ENCODE measurements at places on chromosomes 7 and 10.

GRCh38 chr10:4306871-4307270 is 519.1 kb upstream of the AKR1E2 start:
- no peak for DNase-seq

DNA sequence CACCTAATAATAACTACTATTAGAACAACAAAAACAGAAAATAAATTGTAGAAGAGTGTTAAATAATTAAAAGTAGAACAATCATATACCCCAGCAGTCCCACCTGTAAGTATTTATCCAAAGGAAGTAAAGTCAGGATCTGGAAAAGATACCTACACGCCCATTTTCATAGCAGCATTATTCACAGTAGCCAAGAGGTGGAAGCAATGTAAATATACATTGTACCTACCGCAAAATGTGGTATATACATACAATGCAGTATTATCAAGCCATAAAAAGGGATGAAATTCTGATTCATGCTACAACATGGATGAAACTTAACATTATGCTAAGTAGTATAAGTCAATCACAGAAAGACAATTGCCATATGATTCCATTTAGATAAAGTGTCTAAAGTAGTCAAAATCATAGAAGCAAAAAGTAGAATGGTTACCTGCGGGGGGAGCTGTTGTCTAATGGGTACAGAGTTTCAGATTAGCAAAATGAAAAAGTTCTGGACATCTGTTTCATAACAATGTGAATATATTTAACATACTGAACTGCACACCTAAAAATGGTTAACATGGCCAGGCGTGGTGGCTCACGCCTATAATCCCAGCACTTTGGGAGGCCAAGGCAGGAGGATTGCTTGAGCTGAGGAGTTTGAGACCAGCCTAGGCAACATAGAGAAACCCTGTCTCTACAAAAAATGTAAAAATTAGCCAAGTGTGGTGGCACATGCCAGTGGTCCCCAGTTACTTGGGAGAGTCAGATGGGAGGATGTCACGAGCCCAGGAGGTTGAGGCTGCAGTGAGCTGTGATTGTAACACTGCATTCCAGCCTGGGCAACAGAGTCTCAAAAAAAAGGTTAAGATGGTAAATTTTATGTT is 6.0 kb upstream of the TMED4 start:
- peak; percentile 58 for DNase-seq

DNA sequence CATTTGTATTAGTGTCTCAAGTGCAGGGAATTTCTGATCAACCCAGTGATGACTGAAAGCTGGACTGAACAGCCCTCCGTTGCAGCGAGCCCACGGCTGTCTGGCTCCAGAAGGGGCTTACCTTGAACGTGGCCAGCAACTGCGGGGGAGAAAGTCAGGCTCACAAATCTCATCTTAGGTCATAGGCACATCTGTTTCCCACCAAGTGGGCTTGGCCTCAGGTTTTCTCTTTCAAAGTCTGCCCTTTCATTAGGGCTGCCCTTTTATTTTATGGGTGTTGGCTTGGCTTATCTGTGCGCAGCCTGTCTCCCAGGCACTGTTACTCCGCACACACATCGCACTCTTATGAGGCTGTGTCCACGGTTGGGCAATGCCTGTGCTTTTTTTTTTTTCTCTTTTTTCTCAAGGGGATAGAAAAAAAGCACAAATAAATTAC is 178.0 kb downstream of the JCAD start:
- DNase-seq: no peak

GRCh38 chr10:102726274-102726673 is 11.8 kb downstream of the SFXN2 start:
- DNase-seq: no peak

GRCh38 chr10:12471135-12471534 is 121.8 kb downstream of the CAMK1D start:
- no peak for DNase-seq

GRCh38 chr7:5462216-5462615 is 38.6 kb upstream of the TNRC18 start:
- no peak for DNase-seq

DNA sequence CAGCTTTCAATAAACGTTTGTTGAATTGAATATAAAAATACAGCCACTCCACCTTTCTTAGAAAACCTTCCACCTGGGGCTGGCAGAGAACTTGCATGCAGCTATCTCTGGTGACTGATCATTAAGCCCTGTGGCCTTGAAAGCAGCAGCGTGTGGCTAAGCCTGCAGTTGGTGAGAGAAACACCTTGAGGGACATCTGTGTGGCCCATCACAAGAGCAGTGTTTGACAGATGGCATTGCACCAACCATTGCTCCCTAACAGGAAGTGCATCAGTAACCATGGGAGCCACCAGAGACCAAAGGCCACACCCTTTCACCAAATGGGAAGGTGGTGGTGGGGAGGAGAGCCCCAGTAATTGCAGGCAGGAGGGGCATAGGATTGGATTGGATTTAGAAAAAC is 22.4 kb downstream of the RHOBTB1 start:
- DNase-seq: no peak

DNA sequence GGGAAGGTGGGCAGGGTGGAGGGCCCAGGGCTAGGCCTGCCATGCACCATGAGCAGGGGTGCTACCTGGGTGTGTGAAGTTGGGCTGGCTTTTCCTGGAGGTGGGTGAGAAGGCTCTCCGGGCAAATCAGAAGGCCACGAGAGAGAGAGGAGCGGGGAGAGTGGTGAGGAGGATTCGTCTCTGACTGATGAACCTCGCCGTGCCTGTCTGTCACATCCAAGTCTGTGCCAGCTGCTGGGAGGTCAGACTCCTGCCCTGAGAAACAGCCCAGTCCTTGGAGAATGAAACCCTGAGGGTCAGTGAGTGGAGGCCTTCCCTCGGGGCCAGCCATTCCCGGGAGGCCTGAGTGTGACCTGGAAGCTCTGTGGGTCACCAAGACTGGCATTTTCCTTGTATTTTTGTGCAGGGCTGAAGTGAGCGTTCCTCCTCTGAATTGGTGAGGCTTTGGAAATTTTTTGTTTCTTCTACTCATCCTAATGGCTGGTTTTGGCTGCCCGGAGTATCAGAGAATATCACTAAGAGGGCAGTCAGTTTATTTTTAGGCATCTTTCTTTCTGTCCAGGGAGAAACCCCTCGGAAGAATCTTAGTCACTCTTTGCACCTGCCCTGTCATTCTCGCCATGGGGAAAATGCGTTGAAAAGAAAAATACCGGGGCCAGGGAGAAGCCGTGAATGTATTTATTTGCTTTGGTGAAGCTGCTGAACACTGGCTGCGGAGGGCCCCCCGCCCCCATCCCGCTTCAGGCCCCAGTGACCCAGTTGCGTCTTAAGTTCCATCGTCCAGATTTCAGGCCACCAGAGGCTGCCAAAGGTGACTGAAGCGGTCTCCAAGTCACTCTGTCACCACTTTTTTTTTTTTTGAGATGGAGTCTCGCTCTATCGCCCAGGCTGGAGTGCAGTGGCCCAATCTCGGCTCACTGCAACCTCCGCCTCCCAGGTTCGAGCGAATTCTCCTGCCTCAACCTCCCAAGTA is 6.5 kb upstream of the AP5Z1 start:
- no peak for DNase-seq

- no peak for DNase-seq
Measured at GRCh38 chr10:57962839-57963238, 304.9 kb downstream of the IPMK start.

GRCh38 chr10:49184642-49185111 is 3.5 kb downstream of the TMEM273 start:
- no peak for DNase-seq

DNA sequence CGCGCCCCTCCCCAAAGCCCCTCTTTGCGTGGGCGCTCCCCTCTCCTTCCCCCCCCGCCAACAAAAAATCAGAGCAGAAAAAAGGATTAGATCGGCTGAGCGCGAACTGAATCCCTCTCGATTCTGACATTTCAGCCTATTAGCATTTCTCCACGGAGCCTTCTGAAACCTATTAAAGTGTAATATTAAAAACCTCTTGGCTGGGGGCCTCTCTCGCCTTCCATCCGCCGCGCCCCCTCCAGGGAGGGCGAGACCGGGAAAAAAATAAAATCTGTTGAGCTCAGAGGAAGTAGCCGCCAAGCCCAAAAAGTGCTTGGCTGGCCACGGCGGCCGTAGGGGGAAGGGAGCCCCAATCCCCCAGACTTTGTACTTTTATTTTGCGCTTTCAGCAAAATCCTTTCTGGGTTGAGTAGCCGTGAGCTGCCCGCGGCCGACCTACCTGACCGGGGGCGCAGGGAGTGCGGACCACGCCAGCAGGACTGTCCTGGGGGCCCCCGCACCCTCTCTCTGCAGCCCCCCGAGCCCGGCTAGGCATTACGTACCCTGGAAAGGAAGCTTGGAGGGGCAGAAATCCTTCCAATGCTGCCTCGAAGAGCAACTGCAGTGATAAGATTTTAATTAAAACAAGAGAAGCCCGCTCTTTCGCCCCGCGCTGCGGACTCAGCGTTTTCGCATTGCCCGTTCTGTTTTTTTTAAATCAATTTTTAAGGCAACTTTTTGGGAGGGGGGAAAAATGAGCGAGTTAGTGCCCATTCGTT is 1.3 kb upstream of the TNRC18 start:
- DNase-seq: peak; percentile 69

- no peak for DNase-seq
Measured at GRCh38 chr10:51711519-51711891, 12.1 kb upstream of the CSTF2T start.

DNA sequence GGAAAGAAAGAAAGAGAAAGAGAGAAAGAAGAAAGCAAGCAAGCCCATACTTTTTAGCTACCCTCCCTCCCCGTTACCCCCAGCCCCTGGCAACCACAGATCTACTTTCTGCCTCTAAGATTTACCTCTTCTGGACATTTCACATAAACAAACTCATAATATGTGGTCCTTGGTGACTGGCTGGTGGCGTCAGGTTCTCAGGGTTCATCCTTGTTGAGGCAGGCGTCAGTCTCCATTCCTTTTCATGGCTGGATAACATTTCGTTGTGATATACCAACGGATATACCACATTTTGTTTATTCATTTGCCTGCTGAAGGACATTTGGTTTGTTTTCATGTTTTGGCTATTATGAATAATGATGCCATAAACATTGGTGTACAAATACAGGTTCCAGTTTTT is 30.5 kb downstream of the CDH23 start:
- no peak for DNase-seq

- no peak for DNase-seq
Measured at GRCh38 chr10:43373461-43373860, 2.0 kb downstream of the FXYD4 start.

- no peak for DNase-seq
Measured at GRCh38 chr10:88194041-88194887, 330.8 kb downstream of the PTEN start.

DNA sequence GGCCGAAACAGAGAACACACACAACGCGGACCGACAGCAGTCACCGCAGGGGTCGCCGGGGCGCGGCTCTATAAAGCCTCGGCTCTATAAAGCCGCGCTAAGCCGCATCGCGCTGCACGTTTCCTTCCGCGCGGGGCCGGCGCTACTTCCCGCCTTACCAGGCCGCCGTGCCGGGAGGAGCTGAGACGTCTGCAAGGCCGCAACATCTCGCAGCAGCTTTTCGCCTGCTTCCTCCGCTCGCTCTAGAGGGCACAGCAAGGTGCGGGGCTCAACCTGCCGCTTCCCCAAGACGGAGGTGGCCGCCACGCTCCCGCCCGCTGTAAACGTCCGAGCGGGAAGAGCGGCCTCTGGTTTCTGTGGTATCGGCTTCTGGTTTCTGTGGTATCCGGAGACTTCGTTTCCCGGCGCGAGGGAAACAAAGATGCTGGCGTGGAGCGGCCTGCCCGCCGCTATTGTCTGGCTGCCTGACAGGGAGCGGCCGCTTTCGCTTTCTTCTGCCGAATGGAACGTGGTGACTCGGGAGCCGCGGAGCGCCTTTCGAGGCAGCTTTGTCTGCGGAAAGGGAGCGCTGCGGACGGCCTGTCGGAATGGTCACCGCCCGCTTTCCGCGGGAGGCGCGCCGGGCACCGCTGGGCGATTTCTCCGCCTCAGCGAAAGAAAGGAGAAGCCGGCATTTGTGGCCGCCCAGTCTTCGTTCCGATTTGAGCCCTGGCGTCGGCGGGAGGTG is 91.8 kb downstream of the SPAG6 start:
- peak; percentile 94 for DNase-seq

DNA sequence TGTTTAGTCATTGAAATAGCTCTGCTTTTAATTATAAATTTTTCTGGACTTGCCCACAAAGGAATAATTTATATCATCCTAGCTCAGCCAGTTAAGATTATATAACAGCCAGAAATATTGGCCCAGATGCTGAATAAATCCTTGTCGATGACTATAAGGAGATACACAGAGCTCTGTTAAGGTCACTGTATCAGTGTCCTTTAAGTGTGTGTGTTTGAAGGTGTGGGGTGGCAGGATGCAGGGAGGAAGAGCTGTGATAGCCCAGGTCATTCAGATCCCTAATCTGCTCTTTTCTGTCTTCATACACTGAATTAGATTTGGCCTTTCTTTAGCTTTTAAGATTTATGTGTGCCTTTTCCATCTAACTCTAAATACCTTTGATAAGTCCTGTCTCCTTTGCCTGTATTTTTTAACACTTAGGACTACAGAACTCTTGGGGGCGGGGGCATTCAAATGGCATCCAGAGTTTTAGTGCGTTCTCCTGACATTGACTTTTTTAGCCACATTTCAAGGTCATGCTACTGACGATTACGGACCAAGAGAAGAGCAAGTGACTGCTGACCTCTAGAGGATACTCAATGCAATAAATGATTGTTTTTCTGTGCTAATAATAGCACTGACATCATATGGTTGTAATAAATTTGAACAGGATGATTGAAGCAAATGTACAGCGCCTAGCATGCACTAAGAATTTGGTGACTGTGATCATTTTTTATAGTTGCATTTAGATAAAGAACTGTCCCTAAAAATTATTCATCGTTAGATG is 172.3 kb downstream of the CACNB2 start:
- peak; percentile 32 for DNase-seq

DNA sequence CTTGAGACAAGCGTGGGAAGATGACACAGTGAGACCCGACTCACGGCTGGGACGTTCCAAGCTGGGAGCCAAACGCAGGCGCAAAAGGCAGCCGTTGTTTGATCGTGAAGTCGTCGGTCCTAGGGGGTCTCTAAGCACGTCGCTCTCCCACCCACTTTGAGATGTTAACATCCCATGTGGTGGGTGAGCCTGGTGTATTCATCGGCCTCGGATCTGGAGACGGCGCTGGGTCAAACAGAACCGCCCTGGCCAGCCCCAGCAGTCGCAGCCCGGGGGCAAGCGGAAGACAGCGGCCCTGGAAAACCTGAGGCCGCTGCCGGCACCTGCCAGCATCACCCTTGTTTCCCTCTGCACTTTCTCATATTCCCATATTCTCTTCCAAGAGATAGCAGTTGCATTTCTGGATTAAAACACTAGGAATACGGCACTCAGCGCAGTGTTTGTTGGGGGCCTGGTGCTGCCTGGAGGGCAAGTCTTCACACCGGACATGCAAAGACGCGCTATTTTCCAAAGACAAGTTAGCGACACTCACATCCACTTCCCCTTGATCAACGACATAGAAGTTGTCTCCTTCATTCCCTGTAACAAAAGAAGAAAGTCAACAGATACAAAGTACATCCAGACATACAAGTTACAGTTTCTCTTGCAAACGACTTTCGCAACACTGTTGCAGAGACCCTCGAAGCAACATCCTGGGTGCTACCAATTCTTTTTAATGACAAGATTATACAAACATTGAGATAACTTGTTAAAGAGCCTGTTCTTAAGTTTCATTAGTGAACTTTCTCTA is 86.2 kb upstream of the PDGFA start:
- DNase-seq: no peak

- no peak for DNase-seq
Measured at GRCh38 chr7:118285358-118285757, 60.9 kb downstream of the ANKRD7 start.

- no peak for DNase-seq
Measured at GRCh38 chr10:77666821-77667220, 29.2 kb upstream of the KCNMA1 start.
